Brain (organoid and tissue), 16 donors: ENCODE measurements at places on chromosomes 2 and 18.

DNA sequence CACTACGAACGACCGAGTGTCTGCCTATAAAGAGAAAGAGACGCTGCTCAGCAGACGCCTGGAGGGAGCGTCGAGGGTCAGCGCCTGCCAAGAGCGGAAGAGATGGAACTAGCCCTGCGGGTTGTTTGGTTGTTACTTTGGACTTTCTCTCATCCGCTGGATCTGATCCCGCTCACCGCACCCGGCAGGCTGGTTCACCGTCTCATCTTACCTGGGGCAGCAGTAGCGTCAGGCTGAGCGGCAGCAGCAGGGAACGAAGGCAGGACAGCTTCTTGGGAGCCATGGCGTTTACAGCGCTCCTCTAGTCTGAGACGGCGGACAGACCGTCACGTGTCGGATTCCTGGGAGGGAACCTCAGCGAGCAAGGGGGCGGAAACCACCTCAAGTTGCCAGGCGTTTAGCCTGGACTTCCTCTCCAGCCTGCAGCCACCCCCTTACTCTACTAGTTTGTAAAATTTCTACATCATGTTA, 1.9 kb downstream of the GLB1L start:
- no peak for DNase-seq

GRCh38 chr18:13470516-13471197, 252.1 kb downstream of the LDLRAD4 start:
- DNase-seq, result no peak

GRCh38 chr2:151043484-151043883, 218.2 kb downstream of the RBM43 start:
- DNase-seq, result no peak

DNA sequence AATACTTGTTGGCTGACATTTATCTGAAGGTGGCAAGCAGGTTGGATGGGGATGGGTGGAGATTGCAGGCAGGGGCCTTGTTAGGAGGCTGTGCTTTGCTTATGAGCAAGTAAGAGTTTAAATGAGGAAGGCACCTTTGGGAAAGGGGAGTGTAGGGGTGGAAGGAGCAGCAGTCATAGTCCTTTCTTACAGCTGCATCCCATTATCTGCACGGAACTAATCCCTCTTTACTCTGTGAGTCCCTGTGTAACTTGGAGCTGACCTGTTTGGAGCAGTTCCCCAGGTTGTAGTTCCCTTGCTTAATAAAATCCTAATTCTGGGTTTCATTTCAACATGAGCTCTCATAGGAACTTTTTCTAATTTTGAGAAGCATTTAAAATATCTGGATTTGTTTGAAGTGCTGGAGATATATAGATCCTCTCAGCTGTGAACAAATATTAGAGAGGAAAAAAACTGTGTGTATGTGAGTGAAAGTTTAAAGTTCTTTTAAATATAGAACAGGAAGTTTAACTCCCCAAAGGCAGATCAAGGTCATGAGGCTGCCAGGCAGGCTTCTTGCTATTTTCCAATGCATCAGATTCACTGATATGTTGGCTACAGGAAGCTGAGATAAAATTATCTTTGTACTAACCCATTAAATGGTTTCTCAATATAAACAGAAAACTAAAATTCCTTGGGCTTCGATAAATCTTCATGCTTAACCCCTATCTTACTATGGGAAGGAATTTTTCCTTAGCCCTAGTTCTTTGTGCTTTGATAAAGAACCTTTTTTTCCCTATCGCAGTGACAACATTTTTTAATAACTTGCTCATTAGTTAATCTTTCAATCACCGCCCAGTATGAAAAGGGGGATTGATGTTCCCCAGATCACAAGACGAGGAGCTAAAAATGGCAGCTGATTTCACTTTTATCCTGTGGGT, 104.6 kb upstream of the EML6 start:
- no peak for DNase-seq

DNA sequence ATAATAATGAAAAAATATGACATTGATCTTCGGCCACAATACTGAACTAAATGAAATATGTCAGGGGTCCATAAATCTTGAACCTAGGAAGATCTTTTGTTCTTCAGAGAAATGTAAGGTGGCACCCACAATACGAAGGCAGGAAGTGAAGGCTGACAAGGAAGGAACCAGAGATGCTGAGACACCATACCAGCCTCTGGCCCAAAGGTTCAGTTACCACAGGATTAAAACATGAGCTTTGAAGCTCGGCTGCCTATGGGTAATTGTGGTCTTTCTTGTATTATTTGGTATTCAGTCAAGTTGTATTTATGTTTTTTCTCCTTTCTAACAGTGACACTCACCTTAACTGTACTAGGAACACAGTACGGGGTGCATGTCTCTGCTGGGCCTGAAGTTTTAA, 448.8 kb upstream of the SETBP1 start:
- no peak for DNase-seq

GRCh38 chr18:61475931-61476330, 142.7 kb downstream of the CDH20 start:
- no peak for DNase-seq

DNA sequence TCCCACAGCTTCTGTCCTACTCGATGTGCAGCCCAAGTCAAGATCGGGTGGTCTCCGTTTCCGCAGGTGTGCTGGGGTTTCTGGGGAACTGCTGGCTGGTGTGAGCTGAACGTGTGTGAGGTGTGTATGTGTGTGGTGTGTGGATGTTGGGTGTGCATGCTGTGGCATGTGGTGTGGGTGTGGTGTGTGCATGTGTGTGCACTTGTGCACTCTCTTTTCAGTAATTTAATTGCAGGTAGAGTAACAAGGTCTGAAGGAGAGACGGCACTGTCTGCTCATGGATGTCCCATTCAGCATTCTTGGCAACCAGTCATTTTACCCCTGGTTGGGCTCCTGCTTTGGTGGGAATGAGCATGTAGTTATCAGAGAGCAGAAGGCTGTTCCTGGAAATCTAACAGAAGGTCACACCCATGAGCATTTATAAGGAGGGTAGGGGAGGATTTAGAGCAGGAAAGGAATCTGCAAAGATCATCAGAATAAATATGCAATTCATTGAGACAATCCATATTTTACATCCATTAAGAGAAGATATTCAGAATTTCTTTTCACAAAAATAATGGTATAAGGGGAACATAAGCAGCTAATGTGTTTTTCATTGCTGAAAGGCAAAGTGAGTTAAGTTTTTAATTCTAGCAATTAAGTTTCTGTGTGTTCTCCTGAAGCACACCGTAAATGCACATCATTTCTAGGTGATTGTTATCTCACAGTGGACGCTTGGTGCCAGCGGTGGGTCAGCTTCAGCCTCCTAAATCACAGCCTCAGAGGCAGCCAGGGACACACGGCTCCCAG, 60.7 kb downstream of the ADI1 start:
- no peak for DNase-seq

- DNase-seq, result no peak
Measured at GRCh38 chr2:124035001-124035400, 9.9 kb downstream of the CNTNAP5 start.

GRCh38 chr2:9359463-9359862, 63.9 kb downstream of the ITGB1BP1 start:
- no peak for DNase-seq

- DNase-seq, result no peak
Measured at GRCh38 chr18:8760984-8761383, 55.6 kb downstream of the MTCL1 start.

GRCh38 chr2:111057045-111057444, 63.7 kb upstream of the BCL2L11 start:
- DNase-seq, result no peak

- DNase-seq, result no peak
Measured at GRCh38 chr2:38517284-38517683, 85.4 kb downstream of the HNRNPLL start.

- DNase-seq, result no peak
Measured at GRCh38 chr2:159322419-159322818, 35.9 kb upstream of the WDSUB1 start.

- DNase-seq, result no peak
Measured at GRCh38 chr2:158395166-158395565, 61.4 kb downstream of the CCDC148 start.

DNA sequence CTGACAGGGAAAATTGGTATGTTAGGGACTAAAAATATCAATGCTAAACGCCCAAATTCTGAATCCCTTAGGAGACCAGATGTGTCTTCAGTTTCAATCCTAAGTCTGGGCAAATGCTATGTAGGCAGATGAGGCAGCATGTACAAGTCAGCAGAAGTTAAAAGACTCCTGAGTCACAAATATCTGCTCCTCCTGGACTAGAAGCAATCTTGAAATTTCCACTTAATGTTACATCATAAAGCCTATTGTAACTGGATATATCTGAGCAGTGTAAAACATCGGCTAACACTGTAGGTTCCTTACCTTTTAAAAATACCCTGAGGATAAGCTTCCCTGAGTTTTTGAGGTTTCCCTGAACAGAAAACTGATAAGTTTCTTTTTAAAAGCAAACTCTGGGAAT, 1087.6 kb upstream of the PIK3C3 start:
- no peak for DNase-seq

DNA sequence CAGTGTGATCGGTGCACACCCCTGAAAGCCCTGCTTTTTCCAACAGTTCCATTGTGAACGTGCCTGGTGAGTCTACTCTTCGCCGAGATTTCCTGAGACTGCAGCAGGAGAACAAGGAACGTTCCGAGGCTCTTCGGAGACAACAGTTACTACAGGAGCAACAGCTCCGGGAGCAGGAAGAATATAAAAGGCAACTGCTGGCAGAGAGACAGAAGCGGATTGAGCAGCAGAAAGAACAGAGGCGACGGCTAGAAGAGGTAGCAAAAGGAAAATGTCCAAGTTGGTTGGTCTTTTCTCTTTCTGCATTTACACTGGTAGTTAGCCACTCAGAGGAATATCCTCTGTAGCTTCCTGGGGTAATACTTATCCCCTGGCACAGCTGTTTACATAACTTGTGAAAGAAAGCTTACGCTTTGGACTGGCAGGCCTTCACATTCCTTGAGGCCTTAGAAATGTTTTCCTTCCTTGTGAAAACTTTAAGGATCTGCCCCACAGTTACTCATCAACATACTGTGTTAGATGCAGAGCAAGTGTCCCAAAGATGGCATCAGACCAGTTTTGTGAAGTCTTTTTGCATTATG, 146.6 kb downstream of the MAP4K4 start:
- DNase-seq, result no peak

- DNase-seq, result no peak
Measured at GRCh38 chr2:140079038-140079437, 1298.8 kb upstream of the NXPH2 start.

GRCh38 chr18:12421732-12422131, 14.0 kb downstream of the PRELID3A start:
- DNase-seq, result no peak

DNA sequence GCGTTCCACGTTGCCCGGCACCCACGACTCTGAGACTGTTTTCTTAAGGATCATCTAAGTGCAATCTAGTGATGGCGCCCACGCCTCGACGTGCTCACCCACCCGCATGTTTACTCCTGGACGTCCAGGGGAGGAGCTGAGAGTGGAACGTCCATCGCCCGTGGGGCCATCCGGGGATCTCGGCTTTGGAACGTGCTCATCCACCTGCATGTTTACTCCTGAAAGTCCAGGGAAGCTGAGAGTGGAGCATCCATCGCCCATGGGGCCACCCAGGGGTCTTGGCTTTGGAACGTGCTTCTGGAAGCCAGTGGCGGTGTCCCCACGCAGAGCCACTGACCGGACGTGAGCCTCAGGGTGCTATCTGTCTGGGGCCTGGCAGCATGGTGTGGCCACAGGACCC, 45.6 kb upstream of the SALL3 start:
- DNase-seq, result no peak

DNA sequence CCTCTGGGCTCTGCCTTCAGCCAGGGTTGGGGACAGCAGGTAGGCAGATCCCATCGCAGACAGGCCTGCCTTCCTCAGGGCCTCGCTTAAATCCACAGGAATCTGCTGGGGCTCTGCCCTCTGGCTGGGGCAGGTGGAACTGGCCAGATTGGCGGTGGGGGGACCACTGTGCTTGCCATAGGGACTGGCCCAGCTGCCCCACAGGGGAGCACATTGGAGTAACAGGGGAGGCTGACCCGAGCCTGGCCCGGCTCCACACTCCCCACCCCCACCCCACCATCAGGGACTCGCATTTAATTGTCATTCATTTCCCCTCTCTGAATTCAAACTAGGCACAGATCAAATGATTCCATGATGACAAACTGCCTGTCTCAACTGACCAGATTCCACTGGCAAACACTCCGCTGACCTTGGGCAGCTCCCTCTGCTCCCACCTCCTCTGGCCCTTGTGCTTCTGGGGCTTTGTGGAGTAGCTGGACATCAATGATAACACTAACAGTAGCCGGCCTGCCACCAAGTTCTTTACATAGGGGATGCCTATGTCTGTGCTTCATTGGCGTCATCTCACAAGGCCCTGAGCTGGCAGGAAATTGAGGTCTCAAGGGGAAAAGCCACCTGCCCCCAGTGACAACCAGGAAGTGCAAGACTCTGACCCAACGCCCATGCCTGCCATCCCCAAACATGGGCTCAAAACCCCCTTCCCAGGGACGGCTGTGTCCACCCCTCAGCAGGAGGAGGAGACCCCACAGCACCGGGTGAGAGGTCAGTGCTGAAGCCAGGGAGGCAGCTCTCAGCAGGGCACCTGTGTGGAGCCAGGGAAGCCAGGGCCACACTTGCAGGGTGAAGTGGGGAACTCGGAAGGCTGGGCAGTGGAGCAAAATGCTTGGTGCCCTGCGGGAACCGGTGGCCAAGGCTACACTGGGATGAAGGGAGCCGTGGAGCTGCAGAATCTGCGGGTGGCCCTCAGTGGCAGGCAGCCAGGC, 2.1 kb upstream of the B3GNT7 start:
- no peak for DNase-seq

GRCh38 chr2:8379549-8379948, 302.3 kb upstream of the ID2 start:
- DNase-seq, result no peak

DNA sequence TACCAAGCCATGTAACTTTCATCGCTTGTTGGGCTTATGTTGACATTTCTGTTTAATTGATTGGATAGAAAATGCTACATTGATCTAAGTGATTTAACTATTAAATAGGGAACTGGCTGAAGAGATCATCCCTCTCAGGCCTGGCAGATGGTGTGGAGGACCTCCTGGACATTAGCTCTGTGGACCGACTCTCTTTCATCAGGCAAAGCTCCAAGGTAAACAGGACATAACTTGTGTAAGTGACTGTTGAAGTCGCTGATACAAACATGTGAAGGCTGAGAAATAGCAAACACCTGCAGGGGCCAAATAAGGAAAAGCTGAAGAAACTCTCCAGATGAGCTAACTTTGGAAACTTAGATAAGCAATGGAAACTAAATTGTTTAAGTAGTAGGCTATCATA, 68.8 kb downstream of the UNC80 start:
- no peak for DNase-seq

- DNase-seq, result no peak
Measured at GRCh38 chr2:215277944-215278343, 33.9 kb upstream of the ATIC start.

DNA sequence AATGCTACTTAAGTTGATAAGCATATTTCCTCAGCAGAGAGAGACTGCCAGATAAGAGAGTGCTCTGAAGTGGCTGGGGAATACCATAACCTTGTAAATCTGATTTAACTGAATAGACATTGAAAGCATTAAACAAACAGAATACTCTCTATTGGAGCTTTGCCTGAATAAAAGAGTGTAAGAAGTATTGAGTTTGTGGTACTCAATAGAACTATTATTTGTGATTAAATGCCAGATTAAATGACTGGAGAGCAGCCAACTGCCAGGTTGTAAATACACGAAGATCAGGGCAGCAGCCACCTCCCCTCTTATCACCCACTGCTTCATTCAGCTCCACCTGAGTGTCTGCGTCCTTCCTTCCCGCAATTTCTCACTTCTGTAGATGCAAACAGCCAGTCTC, 373.6 kb downstream of the DCDC2C start:
- no peak for DNase-seq

GRCh38 chr2:17869128-17869527, 9.3 kb upstream of the KCNS3 start:
- no peak for DNase-seq
